ENCODE measurements at places on chromosomes 1 and 21.

- no peak for DNase-seq
These were observed 476.8 kb upstream of the DEPDC1 start for GRCh38 chr1:68973459-68974244.

- DNase-seq: no peak
These were observed 41.8 kb upstream of the CSF3R start for GRCh38 chr1:36524359-36525062.

- no peak for DNase-seq
These were observed 18.9 kb downstream of the SDE2 start for GRCh38 chr1:225980005-225980836.

DNA sequence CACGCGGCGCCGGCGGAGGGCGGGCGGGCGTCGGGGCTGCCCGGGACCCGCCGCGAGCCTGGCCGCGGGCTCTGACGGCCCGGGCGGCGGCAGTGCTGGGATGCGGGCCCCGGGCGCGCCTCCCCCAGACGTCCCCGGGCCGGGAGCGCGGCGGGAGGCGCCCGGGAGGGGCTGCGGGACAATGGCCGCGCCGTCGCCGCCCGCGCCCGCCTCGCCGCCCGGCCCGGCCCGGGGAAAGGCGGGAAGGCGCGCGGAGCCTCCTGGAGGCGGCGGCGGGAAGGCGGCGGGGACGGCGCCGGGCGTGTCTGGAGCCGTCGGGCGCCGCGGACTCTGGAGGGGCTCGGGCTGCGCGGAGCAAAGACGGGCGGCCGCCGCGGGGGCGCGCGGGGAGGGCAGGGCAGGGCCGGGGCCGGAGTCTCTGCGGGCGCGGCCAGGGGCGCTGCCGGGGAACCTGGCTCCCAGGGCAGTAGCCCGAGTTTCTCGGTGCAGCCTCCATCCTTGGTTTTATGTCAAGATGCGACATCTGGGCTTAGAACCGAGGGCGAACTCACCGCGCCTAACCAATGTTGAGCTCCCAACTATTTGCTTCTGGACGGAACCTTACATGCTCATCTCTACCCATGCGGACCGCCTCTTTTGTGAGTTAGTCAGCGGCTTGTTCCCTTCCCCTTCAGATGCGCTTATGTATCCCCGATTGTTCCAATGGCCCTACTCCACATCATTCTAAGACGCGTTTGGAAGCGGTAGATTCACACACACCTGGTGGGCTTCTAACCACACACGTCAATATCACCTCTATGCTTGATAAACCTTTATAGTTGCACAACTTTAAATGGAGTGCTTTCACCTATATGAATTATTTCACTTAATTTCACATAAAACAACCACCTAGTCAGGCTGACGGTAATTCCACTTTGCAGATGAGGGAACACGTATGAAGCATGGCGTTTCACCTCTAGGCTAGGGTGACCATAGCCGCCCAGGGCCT, 651 bp downstream of the ZBTB8A start:
- DNase-seq: peak; percentile 7

- no peak for DNase-seq
These were observed 301.6 kb downstream of the HLX start for GRCh38 chr1:221180704-221181368.

DNA sequence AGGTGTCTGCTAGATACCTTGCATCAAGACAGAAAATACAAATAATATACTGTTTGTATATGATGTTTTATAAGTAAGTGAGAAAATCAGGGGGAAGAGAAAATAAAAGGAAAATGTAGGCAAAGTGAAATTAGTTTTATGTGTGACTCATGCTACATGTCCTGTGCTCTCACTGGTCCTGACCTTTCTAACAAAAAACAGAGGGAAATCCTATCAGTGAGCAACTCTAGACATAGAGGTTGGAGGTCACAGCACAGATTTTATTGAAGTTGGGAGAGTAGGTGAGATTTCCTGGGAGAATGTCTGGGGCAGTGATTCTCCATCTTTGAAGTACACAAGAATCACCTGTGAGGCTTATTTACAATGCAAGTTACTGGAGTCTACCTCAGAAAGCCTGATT, 9.5 kb downstream of the SCCPDH start:
- no peak for DNase-seq

- no peak for DNase-seq
These were observed 8.9 kb downstream of the EPHA10 start for GRCh38 chr1:37755951-37756560.

All from stimulated activated CD4-positive, alpha-beta T cell treated with anti-CD3 and anti-CD28 coated beads, Interleukin-4, amount 100 ng/mL, for 1 hour (primary cell).